Activated naive CD4-positive, alpha-beta T cell treated with anti-CD3 and anti-CD28 coated beads, Interleukin-2, amount 50 U/mL, for 16 hours (primary cell): ENCODE measurements at places on chromosomes 7 and 10.
A peak's percentile ranks its signal among the peaks of the same experiment; 100 is the strongest.

- DNase-seq = no peak
These were observed 29.2 kb downstream of the ZNF783 start for GRCh38 chr7:149291036-149291780.

DNA sequence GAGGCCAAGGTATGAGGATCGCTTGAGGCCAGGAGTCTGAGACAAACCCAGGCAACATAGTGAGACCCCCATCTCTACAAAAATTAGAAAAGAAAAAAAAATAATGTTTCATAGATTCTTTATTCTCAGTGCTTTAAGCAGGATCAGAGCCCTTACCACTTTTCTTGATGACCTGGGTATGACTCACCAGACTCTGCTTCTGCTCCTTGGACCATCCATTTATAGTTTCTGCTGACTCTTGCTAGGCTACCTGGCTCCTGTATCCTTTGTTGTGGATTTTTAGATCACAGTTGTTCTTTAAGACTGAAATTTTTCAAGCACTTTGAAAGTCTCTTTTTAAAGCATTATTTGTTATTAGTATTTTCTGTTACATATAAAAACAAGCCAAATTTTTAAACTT lies 411.1 kb downstream of the GFRA1 start:
- no peak for DNase-seq

DNA sequence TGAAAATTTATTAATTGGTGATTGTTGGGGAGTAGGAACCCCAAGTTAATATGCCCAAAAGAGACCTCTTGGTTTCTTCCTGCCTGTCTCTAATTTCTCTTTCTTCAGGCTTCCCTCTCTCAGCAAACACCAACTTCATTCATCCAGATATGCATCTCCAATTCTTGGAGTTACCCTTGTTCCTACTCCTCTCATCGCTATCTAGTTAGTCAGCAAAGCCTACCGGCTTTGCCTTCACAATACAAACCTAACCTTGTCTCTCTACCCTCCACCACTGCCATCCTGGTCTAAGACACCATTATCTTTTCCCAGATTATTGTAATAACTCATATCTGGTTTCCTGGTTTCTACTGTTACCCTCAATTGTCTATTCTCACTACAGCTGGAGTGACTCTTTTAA lies 47.9 kb downstream of the MRPL32 start:
- no peak for DNase-seq

DNA sequence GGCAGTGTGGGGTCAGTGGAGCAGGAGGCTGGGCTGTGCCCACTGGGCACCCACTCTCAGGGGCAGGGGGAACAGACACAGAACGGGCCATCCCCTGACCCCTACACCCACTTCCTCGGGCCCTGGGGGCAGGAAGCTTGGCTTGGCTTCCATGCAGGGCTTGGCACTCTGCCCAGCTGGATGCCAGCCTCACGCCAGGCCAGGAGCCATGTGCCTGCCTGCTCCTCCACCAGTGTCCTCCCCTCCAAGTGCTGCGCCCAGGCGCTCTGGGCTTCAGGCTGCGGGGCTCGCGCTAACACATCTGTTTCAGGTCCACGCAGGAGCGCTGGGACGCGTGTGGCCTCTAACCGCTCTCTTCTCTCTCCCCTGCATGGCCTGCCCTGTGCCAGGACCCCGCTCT lies 12.7 kb downstream of the LDB3 start:
- no peak for DNase-seq

GRCh38 chr7:156554488-156554887 lies 86.1 kb upstream of the RNF32 start:
- DNase-seq = no peak

DNA sequence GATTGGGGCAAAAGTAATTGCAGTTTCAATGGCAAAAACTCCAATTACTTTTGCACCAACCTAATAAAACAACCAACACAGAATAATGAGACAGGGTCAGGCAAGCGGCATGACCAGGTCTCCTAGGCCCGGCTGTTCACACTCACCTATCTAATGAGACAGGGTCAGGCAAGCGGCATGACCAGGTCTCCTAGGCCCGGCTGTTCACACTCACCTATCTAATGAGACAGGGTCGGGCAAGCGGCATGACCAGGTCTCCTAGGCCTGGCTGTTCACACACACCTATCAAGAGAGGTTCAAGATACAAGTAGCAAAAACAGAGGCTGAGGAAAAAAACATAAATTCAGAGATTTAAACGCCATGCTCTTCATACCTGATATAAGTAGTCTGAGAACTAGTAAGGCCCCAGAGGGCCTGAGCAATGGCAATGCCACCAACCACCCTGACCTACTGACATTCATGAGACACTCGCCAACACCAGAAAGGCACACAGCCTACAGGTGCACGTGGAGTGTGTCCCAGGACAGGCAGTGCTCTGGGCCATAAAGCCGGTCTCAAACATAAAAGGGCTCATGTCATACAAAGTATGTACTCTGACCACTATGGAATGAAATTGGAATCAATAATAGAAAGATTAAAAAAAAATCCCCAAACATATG lies 40.6 kb upstream of the NCAPG2 start:
- no peak for DNase-seq

DNA sequence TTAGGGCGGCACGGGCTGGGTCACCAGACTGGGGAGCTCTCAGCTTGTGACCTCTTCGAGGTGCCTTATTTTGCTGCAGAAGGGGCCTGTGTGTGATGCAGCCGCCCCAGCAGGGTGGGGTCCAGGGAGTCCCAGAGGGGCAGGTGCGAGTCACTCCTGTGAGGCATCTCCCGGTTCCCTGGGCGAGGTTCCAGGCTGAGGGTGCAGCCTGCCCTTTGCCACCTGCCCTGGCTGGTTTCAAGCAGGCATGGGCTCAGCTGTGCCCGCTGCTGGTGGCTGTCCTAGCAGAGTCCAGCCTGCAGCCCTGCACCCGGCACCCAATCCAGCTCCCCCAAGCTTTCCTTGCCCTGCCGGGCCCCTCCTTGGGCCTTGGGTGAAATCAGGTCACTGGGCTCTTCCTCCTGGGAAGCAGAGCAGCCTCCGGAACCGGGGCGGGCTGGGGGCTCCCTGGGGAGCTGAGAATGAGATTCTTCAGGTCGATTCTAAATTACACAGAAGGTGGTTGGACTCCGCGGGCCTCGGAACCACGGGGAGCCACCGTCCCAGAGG lies 64.8 kb downstream of the PWWP2B start:
- no peak for DNase-seq

GRCh38 chr10:20890009-20890408 lies 7.1 kb downstream of the NEBL start:
- DNase-seq = no peak

DNA sequence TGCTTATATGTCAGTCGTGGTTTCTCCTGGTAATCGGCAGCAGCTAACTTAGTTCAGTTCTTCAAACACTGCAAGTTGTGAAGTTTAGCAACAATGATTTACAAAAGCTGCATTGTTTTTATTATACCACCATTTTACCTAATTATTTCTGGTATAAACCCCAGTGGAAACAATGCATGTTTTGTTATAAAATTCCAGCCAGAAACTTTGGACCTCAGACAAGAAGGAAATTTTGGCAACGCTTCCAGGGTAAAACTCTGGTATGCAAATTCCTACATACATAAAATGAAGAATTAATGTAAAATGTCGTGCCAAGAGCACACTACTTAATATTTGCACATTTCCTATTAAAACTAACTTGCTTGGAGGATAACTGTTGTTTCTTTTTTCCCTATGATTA lies 277.4 kb upstream of the LYZL1 start:
- no peak for DNase-seq

GRCh38 chr7:22885797-22886261 lies 63.2 kb upstream of the TOMM7 start:
- peak; percentile 70 for DNase-seq

DNA sequence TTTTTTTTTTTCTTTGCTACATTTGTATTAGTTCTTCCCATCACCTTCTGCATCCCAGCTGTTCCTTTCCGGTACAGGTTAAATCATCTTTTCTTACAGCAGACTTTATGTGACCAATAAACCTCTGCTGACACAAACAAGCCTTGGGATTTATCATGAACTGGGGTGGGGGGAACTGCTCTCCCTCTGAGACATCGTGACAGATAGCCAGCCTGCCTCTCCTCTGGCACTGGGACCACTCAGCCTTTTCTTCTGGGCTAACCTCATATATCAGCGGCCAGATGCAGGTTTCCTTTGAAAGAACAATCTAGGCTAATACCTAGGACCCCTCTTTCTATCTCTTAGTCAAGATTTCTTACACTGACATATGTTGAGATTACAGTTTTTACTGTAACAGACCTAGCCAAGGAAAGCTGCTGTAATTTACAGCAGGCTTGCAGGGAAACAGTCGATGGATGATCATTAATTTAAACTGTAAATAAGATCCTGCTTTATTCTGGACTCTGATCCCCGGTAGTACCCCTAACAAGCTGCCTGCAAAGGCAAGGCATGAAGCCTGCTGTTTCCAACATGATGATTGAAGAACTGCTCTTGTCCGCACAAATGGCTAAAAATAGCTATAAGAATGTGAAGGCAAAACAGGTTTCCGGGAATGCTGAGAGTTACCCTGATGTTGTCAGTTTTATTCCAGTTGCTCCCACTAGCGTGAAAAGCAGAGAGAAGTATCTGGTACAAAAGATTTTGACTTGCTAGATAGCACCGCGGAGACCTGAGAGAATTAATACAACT lies 338.7 kb downstream of the SORCS1 start:
- no peak for DNase-seq

GRCh38 chr7:69260023-69260422 lies 338.3 kb upstream of the AUTS2 start:
- no peak for DNase-seq

GRCh38 chr10:3045471-3046209 lies 21.7 kb upstream of the PFKP start:
- DNase-seq = no peak

- DNase-seq = no peak
These were observed 47.3 kb downstream of the CDHR3 start for GRCh38 chr7:106010331-106010730.
